Activated CD8-positive, alpha-beta memory T cell treated with anti-CD3 and anti-CD28 coated beads for 4 hours (primary cell): ENCODE measurements at places on chromosomes 16 and 17.

GRCh38 chr17:31254654-31255053 is 42.4 kb downstream of the OMG start:
- DNase-seq = no peak

DNA sequence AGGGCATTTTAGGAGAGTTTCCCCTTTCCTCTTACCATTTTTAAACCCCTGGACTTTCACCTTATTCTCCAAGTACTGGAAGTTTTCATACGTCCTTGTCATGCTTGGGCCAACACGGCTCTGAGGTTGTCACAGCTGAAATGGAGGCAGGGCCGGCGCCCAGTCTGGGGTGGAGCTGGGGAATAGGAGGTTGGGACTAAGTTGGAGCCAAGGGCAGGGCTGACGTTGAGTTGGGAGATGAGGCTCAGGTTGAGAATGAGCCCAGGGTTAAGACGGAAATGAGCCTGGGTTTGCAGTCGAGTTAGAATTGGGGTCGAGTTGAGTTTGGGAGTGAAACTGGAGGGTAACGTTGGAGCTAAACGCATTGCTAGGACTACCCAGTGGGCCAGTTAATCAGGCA is 1.3 kb downstream of the CLEC10A start:
- DNase-seq = no peak

DNA sequence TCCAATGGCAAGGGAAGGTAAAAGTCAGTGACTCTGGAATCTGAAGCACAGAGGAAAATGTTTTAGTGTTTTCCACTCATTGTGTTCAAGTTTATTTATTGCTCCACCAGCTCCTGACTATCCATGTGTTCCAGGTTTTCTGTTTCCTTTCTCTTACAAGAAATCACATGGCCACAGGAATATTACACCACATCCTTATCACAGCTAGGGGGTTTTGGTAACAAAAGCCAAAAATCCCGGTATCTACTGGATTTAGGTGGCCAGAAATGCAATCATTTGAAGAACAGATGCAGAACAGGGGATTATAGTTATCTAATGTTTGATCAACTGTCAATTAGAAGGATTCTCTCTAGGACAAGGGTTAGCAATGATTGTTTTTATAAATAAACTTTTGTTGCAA is 47.9 kb downstream of the STH start:
- DNase-seq = no peak

DNA sequence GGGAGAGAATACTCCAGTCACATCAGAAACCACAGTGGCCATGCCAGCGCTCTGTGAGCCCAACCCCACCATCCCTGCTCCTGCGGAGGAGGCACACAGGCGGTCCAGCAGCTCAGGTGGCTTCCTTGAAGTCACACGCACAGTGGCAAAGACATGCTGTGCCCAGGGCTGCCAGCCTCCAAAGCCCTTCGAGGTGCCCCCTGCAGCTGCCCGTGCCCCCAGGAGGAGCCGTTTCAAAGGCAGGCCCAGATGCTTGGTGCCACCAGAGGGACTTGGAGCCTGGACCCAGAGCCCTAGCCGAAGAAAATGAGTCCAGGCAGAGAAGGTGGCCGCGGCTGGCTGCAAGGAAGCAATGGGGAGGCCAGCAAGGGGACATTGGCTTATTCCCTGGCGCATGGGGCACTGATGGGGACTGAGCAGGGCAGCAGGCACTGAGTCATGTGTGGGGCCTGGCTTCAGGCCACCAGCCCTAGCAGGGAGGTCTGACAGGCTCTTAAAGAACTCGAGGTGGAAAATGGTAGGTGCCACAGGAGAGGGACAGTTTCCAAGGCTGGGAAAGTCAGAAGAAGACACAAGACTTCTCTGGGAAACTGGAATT is 17.2 kb upstream of the CACNG1 start:
- no peak for DNase-seq

GRCh38 chr17:50565402-50566350 is 5.2 kb downstream of the CACNA1G start:
- DNase-seq = no peak

GRCh38 chr17:48244121-48244711 is 136.7 kb downstream of the SNX11 start:
- DNase-seq = no peak

- no peak for DNase-seq
Observed at GRCh38 chr16:66159987-66160386, 206.5 kb upstream of the CDH5 start.
